Left hindlimb (tissue), 1 donor: ENCODE measurements at places on chromosomes 11 and 22.

DNA sequence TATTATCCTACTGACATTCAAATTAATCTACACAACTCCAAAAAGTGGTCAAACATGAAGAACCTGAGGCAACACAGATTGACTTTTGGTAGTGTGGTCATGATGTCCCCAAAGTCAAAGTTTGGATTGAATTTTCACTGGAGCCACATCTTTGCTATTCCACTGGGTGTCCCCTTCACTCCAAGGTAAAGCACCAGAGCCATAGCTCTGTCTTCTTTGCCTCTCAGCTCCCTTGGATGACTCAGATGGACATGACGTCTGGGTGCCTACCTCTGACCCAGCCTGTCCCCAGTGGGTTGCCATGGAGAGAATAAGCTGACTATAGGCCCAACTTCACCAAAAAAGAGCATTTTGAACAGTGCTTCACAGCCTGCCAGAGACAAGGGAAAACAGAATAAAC, 57.4 kb upstream of the ARHGAP42 start:
- no peak for DNase-seq

DNA sequence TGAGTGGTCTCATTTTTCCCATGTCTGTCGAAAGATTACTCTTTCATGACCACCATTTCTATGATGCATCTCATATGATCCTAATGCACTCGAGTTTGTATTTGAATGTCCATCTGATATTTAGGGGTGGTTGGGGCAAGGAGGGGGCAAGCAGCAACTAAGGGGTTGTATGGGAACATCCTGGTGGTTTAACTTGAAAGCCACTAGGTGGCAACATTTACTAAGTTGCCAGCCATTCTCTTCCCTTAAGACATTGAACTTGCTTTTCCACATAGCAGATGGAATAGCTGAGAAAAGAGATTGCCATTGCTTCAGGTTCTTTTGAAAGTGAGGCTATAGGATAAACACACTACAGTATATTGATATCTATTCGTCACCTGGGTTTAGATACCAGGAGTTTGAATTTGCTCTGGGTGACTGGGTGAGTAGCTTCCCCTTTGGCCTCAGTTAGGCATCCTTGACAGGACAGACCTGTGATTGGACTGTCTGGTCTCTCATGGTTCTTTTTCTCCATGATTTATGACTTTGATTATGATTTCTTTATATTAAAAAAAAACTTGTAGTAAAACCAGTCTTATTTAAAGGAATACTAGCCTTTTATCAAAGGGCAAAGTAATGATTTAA, 32.4 kb downstream of the NF2 start:
- no peak for DNase-seq

DNA sequence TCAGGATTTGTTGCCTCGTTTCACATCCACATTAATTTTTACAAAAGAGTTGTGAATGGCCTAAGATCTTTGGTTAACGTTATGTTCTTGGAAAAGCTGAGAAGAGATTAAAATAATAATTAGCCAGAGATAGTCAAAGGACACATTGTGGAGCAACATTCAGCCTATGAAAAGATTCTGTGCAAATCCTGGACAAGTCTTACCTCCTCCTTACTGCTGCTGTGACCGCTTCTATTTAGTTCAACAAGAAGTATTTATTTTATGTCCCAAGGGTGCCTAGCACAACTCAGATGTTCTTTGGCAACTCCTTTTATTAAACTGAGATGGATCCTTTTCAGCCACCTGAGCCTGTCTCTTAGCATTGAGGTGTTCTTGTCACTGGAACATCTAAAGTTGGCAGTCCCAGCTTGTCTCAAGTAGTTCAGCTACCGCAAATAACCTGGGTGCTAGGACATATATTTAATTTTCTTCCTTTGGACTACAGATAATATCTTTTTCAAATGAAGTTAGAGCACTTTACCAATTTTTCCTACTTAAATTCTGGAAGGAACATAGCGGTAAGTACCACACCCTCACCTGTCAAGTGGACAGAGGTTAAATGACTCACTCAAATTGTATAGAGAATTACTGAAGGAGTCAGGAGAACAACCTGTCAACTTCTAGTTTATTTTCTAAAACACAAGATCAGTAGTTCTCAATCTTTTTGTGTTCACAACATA, 80.5 kb upstream of the CHRM4 start:
- DNase-seq: no peak

DNA sequence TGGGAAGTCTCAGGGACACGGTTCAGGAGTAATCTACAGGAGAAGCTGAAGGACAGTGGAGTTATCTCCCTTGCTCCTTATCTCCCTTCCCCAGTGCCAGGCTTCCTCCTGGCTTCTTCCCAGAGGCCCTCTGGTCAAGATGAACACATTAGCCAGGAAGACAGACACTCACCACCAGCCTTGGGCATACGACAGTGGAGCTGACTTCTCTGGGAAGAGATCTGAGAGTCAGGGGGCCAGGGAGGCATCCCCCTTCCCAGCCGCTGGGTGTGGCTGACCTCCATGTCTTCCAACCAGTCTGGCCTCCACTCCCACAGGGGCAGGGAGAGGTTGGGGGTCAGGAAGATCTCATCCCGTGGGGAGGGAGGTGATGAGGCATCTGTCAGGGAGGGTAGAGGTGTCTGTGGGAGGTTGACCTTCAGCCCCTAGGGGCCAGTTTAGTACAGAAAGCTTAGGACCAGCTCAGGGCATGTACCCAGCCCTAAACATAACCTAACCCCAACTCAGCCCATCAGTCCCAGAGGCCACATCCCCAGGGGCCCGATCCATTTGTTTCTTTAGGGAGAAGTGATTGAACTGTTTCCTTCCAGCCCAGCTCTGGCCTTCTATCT, 12.7 kb downstream of the ROBO4 start:
- no peak for DNase-seq

GRCh38 chr11:1694064-1694845, 2.7 kb upstream of the KRTAP5-6 start:
- peak; percentile 86 for DNase-seq

- no peak for DNase-seq
These were observed 18.0 kb downstream of the ACRV1 start for GRCh38 chr11:125662689-125663088.

DNA sequence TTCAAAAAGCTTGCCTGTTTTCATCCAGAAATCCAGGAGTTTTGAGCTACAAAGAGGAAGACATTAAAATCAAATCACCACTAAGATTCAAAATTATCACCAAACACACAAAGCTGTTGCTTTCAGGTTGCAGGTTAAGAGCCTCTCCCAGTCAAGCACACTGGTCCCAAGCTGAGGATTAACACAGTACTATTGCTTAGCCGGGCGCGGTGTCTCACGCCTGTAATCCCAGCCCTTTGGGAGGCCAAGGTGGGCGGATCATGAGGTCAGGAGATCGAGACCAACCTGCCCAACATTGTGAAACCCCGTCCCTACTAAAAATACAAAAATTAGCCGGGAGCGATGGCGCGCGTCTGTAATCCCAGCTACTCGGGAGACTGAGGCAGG, 1165.1 kb downstream of the LRRC4C start:
- DNase-seq: no peak

DNA sequence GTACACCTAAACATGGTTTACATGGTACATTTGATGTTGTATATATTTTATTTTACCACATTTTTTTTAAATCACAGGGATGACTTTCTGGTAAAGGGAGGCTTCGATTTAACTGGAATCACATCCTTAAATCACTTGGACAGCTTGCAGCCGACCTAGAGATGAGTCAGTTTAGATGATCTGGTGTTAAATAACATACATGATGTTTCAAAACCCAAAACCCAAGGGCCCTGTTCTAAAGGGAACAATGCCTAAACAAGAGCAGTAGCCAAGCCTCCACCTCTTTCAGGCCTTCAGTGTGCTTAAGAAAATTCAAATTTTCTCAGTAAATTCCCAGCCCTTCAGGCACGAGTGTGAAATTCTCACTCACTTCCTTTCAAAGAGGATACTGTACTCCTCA, 108.8 kb downstream of the WT1 start:
- DNase-seq: no peak

GRCh38 chr11:131999084-131999483, 628.7 kb downstream of the NTM start:
- no peak for DNase-seq

GRCh38 chr11:46900091-46900746, 18.1 kb downstream of the LRP4 start:
- DNase-seq: no peak

GRCh38 chr11:121311373-121311772, 18.8 kb downstream of the SC5D start:
- DNase-seq: no peak

DNA sequence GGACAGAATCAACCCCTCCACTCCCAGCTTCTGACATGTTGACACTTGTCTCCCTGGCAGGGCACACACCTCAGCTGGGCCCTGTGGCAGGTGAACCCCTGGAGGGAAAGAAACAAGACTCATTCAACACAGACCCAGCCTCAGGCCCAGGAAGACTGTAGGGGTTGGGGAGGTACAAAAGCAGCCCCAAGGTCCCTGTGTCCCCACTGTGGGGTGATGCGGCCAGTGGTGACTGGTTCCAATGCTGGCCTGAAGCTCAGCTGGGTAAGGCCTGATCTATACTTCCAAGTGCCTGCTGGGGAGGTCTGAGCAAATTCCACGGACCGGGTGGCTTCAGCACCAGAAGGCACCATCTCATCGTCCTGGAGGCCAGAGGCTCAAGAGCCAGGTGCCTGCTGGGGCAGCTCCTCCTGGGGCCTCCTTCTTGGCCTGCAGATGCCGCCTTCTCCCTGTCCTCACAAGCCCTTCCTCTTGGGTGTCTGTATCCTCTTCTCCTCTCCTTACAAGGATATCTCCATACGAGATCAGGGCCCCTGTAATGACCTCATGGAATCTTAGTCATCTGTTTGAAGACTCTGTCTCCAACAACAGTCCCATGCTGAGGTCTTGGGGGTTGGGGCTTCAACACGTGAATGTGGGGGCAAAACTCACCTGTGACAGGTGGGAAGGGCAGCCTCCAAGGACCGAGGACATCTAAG, 1492.1 kb downstream of the BRD1 start:
- no peak for DNase-seq

- DNase-seq: no peak
These were observed 77.2 kb upstream of the AKIP1 start for GRCh38 chr11:8833568-8834315.

- peak; percentile 85 for DNase-seq
These were observed 10.9 kb upstream of the TNNT3 start for GRCh38 chr11:1908618-1909017.

- DNase-seq: no peak
These were observed 16.7 kb upstream of the ZC3H12C start for GRCh38 chr11:110076371-110076965.

DNA sequence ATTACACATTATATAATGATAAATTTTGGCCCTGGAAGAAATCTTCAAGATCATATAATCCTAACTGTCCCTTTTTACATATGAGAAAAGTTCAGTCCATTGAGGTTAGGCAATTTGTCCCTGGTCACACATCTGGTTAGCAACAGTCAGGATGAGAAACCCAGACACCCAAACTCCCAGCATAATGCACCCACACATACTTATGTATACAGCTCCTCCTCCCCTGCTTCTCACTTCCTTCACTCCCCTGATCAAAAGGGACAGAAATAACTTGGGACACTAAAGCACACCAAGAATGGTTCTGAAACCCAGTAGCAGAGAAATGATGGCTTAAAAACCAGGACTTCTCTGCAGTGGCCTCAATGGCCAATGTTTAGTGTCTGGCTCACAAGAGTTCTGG, 11.1 kb downstream of the NUMA1 start:
- no peak for DNase-seq

GRCh38 chr11:27487706-27488105, 15.1 kb upstream of the LGR4 start:
- DNase-seq: no peak

DNA sequence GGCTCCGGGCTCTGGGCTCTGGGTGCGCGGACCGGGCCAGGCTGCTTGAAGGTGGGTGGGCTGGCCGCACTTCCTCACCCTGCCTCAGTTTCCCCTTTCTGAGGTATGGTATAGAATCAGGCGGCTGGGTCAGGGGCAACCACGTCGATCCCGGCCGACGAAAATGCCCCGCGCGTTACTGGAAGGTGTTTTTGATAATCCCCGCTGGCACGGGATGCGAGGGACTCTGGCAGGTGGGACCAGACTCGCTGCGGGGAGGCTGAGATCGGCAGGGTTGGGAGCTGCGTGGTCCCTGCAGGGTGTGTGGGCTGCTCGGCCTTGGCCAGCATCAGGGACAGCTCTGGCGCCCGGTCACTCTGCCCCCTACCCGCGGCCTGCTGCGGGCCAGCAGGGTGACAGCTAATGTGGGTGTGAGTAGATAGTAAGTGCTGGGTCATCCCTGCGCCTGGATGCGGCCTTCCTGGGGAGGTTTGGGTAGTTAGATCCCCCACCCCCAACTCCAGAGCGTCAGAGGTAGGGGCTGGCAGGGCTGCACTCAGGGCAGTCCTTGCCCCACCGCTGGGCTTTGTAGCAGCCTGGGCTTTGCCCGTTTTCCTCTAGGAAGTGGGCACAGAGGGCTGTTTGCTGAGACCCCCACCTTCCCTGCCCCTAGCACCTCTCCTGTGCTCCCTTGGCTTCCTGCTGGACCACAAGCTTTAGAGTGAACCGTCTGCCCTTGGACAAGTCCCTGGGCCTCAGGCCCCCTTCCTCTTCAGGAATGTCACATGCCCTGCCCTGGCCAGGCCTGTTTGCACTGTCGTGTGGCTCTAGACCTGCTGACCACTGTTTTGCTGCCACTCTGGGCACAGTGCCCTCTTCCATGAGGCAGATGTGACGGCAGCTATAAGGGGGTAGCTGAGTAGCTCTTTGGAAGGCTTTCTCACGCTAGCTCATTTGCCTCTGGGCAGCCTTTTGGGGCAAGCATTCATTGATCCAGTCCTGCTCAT, 579 bp downstream of the TANGO2 start:
- DNase-seq: peak; percentile 44

DNA sequence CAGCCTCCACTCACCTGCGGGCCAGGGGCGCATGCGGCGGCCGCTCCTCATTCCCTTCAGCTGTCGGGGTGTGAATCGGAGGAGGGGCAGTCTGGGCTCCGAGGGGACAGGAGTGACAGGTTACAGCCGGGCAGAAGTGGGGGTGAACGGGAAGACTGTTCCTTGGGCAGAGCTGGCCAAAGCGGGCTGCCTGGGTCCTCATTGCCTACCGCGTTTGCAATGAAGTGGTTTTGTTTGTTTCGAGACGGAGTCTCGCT, 733 bp downstream of the MEI1 start:
- no peak for DNase-seq
